PC-9 (cell line): ENCODE measurements at places on chromosomes 6 and 20.

DNA sequence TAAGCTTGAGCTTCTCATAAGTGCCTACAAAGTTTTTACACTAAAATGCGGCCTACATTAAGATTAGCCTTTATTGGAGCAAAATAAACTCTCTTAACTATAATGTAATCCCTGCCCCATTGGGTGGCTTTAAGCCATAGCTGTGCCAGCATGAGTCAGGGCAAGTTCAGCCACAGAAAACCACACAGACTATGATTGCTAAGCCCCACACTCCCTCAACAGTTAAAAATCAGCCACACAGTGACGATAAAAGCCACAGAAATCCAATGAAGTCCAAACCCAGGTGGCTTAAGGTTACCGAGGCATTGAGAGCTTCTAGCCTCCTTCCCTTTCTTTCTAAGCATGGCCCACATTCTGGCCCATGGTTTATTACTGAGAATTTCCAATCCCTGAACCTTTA, 61.6 kb downstream of the GRM1 start:
- no peak for DNase-seq

GRCh38 chr20:57170343-57170742, 96.1 kb downstream of the BMP7 start:
- DNase-seq = no peak

DNA sequence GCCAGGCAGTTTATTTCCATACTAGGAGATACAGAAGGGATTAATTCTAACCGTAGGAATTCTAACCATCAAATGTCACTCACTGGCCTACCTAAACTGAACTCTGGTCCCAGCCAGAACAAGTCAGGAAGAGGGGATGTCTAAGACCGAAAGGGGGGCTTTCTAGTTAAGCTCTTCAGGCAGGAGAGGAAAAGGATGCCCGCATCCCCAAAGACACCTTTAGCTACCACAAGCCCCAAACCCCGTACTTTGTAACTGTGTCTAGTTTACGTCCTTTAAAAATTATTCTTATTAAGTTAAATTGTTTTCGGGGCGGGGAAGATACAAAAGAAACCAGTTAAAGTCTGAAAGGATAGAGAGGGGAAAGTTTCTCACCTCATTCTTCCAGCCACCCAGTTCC, 1.2 kb upstream of the ZNF76 start:
- no peak for DNase-seq

DNA sequence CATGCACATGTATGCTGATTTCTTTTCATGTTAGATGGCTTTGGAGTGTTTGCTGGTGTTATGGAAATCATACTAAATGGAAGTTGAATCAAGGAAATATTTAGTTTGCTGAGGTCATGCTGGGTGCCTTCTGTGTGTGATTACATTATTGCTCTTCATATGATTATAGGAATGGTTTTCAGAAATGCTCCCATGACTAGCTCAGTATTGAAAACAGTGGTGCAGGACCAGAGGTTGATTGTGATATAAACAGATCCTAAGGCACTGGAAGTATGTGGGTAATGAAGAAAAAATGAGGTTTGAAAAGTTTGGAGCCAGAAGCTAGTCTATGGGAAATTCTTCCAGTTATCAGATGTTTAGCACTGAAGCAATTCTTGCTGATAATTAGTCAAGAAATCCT, 693.1 kb downstream of the UTRN start:
- DNase-seq = no peak

DNA sequence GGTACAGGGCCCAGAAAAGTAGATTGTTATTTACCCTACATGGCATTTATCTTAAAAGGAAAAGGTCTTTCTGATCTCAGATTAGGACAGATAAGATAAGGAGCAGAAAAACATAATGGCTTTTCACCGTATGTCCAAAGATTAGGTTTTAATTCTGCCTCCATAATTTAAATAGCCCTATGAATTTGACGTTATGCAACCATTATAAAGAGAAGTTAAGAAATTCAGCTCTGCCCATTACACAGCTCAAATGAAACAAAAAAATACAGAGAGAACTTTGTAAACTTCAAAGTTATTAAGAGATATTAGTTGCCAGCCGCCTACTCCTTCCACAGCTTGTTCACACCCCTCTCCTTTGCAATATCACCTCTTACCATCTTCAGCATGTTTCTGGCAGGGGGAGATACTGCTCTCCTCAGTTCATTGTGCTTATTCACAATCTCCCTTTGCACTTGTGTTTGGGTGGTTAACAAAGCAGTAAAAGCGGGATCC, 8.1 kb downstream of the CRISP3 start:
- DNase-seq = no peak

DNA sequence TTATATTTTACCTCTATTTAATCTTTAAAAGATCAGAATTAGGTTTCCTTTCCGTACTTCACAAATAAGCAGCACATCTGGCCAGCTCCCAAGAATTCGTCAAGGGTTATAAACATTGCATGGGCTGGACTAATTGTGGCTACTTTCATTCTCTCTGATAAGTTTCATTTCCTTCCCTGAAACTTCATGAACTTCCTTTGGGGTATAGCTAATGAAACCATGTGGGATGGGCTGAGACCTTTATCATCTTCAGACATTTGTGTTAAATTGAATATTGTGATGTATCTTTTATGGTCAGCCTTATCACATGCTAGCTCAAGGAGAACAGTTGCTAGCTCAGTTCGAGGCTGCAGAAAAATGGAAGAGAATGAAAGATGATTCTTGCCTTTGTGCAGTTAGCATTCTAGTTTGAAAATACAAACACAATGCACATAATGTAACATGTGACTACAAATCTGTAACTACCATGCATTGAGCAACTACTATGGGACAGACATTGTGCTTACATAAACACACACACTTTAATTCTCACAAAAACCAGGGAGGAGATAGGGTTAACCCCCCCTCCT, 1.7 kb upstream of the GMPR start:
- DNase-seq = no peak

- no peak for DNase-seq
These were observed 48.9 kb downstream of the ALDH5A1 start for GRCh38 chr6:24543683-24544082.

GRCh38 chr6:88072462-88072861, 24.8 kb downstream of the SPACA1 start:
- DNase-seq = no peak

DNA sequence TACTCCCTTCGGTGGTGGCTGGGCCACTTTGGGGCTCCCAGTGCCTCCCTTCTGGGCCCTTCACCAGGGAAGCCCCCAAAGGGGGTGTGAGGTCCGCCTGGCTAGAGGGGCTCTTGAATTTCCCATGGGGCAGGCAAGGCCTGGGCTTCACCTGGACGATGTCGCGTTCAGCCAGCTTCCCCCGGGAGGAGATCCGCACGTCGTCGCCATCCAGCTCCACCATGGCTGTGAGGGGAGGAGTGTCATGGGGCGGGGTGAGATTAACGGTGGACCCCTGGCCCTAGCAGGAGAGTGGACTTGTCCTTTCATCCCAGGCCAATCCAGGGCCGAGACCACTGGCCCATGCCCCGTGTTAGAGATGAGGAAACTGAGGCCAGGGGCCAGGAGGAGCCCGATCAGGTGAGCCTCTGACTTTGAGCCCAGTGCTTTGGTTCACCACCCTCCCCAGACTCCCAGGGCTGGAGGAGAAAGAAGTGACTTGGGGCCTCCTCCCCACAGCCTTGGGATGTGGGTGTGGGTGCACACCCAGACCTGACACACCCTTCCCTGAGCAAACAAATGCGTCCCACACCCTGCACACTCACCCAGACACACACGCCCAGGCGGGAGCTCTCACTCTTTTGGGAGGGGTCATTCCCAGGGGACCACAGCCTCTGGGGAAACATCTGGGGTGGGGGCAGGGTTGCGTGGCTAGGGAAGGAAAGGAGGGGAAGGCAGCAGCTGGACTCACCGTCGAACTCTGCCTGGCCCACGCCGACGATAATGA, 46.1 kb downstream of the RAB44 start:
- no peak for DNase-seq

DNA sequence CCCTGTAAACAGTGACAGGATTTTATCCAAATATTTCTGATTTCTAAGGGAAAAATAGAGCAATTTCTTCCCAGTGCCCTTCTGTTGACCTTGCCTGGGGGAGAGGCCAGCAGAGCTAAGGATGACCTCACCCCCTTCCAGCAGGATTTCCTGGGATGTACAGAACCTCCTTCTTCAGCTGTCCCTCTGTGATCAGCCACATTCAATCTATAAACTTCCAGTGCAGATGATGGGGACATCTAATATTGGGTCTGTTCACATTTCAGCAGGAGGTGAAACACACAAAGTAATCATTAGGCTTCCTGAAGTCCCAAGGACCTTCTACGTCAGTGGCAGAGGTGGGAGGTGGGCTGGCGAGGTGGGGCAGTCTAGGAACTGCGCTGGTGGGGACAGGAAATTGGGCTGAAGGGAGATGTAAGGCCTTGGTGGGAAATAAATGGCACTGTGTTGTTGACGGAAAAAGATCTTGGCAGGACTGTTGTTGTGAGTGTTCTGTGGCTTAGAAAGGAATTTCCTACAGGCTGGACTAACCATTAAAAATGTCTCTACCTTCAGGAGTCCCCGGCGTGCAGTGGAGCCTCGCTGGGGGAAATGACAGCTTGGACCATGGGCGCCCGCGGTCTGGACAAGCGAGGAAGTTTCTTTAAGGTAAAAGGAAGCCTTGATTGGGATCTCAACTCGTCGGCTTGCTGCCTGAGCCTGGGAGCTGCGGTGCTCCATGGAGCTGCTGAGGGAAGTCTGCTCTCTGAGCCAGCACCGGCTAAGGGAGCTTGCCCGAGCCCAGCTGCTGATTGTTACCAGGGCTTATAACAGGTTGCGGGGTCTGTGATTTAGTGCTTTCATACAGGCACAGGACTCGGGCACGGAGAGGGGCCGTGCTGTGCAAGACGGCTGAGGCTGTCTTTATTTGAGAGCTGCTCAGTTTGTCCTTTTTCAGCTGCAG, 127.9 kb upstream of the NAA20 start:
- DNase-seq = no peak

DNA sequence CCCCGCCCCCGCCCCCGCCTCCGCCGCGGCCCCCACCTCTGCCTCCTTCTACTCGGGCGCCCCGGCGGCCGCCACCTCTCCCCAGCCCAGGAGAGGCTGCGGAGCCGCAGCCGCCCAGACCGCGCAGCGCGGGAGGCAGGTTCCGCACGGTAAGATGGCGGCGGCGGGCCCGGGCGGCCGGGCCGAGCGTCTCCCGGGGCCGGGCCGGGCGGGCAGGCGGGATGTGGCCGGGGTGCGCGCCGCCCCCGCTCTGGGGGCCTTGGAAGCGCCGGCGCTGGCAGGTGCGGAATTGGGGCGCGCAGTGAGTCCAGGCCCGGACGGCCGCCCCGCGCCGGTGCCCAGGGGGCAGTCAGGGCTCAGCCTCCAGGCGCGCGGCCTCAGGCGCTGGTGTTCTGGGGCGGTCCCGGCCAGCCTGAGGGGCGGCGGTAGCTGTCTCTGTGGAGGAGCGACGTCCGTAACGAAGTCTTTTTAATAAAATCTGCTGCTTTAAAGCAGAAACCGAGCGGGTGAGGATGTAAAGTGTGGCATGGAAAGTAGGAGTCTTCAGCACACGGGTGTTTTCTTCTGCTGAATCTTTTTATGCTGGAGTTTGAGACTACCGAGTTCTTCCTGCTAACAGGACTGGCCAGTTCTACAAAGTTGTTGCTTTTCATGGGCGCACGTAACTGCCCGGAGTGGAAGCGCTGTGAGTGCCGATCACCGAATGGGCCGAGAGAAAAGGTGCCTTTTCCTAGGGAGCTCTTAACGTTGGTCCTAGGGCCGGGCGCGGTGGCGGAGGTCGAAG, at the start of gene GID8:
GID8 (plus strand) TSS at position 43 of the 784 bp plus-strand sequence. CDS start 3,356 bp downstream, outside the sequence.
- DNase-seq = peak; percentile 62

DNA sequence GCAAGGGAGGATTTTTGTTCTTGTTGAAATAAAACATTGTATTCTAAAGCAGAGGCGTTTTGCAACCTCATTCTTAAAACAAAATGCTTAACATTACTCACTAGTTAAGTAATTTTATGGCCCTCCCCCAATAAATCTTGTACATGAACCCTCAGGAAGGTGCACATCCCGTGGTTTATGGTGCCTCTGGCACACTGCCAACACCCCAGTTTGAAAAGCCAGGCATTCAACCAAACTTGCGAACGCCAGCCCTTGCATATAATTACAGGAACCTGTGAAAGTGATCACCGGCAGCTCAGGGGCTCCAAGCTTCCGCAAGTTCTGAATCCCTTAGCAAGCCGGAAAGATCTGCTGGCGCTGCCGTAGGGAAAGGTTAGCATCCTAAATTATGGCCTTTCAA, 1109.0 kb upstream of the FLRT3 start:
- DNase-seq = no peak

- no peak for DNase-seq
These were observed 7.5 kb downstream of the SMPD2 start for GRCh38 chr6:109447878-109448555.

- DNase-seq = no peak
These were observed 425 bp downstream of the HBS1L start for GRCh38 chr6:135054226-135054568.
